ENCODE measurements at places on chromosomes 12 and 14.

DNA sequence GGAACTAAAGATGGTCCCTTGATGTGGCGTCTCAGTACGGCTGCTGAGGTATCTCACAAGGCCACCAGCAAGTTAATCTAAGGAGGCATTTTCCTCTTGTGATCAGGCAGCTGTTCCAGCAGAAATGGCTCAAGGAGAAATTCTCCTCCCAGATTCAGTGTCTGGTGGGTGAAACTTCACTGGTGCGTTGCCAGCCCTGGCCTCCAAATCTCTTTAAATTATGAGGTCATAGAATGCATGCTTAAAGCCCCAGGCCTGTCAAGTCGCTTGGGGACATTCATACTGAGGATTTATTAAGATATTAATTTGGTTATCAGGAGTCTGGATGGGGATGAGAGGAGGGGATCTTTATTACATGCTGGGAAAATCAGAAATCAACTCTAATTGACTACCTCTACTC lies 72.9 kb downstream of the PPP2R5C start:
- no peak for DNase-seq

DNA sequence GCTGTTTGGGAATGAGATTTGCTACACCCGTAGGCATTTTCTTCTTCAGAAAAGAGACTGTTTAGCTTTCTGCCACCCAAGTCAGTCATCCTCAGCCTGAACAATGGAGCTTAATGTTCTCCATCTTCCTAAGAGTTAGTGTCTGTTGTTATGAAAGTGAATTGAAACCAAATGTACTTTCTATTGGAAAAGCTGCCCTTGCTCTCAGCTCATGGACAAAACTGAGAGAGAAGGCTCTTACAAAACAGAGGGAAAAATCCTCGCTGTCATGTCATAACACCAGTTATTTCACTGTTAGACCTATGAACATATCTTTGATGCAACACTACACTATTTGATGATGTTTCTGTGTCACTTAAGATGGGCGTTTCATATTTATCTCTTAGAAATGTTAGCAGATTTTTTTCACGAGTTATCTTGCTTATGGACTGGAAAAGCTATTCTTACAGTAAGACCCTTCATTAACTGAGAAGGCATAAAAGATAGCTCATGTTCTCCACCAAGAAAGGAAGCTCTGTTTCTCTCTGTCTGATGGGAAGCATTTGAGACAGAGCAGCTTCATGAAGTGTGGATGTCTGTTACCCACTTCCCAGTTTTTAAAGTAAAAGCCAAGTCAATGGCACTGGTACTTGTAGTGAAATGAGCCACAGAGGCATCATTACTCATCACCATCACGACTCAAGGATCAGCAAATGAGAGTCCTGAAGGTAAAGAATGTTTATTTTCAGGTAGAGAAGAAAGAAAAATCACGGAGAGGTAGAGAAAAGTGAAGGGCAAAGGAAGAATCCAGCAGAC lies 483.9 kb downstream of the ZFP36L1 start:
- no peak for DNase-seq

- no peak for DNase-seq
Observed at GRCh38 chr12:72095025-72095424, 156.4 kb downstream of the TPH2 start.

GRCh38 chr12:18591473-18591872 lies 146.3 kb downstream of the PLCZ1 start:
- DNase-seq: no peak

DNA sequence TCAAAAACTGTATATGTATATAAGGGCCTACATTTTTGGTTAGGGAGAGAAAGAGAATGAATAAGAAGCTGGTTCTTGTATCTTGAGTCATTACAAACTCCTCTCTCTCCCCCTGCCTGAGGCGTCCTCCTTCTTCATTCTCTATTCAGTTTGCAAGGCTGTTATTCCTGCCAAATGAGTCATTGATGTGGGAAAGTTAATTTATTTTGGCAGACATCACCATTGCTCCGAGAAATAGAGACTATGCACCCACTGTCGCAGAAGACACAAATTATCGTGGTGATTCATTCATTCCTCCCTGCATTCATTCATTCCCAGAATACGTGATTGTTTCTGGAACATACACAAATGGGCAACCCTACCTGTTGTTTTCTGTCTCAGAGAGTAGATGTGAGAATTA lies 112.5 kb upstream of the MED13L start:
- DNase-seq: no peak

GRCh38 chr14:103000291-103000921 lies 56.9 kb downstream of the CDC42BPB start:
- DNase-seq: peak; percentile 85

GRCh38 chr14:84520711-84521338 lies 1009.1 kb upstream of the FLRT2 start:
- DNase-seq: no peak

DNA sequence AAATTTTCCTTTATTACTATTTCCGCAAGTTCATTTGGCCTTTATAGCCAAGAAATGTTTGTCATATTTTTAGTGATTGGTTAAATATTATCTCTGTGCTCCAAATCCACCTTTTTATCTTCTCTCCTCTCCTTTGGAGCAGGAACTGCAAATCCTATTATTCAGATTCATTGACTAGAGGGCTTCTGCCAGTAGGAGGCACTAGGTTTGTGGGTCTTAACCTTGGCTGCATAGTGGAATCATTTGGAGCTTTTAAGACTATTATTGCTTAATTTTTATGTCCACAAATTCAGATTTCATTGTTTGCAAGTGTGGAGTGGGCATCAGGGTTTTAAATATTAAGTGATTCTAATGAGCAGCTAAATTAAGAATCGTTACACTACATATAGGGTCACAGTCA lies 75.3 kb upstream of the SYT10 start:
- DNase-seq: peak; percentile 7

DNA sequence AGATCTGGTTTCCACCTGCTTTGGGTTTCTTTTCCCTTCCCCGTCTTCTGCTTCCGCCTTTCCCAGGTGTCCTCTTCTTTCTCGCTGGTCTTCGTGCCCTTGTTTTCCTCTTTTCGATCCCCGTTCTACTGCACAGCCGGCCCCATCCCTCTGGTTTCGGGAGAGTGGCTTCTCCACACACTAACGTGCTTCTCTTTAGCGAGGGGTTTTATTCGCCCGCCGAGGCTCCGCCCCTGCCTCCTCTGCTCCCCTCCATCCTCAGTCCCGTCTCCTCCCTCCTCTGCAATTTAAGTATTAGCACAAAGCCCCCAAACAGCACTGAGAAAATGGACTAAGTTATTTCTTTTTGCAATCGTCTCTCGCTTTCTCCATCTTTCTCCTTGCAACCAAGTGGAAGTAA lies at the start of gene SLC7A8:
SLC7A8 (minus strand) TSS at position 182 of the 400 bp plus-strand sequence. CDS start 746 bp downstream, outside the sequence.
- DNase-seq: peak; percentile 41

DNA sequence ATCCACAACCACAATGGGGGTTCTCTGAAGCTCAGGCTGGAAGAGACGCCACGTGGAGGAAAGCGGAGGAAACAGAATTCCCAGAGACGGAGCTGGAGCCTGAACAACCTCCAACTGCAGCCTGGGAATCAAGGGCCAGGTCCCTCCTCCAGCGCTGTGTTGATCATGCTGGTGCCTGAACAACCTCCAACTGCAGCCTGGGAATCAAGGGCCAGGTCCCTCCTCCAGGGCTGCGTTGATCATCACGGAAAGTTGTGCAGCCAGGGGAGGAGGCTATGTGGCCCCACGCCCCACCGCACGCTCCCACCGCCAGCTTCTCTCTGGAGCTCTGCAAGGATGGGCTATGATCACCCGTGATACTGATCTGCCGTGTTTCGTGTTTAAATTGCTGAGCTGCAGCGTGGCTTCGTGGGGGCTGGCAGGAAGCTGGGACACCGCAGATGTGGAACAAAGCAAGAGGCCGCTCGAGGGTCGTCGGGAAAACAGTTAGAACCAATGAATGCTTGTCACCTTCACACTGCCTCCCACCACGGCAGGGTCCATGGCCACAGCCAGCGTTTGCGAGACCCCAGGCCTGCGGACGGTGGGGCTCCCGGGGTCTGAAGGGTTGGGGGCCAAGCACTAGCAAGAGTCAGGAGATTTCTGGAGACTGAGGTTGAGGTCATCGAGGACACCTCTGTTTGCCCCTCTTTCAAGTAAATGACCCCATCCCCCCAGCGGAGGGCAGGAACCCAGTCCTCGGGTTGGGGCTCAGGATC lies 51.8 kb upstream of the FBRSL1 start:
- no peak for DNase-seq

DNA sequence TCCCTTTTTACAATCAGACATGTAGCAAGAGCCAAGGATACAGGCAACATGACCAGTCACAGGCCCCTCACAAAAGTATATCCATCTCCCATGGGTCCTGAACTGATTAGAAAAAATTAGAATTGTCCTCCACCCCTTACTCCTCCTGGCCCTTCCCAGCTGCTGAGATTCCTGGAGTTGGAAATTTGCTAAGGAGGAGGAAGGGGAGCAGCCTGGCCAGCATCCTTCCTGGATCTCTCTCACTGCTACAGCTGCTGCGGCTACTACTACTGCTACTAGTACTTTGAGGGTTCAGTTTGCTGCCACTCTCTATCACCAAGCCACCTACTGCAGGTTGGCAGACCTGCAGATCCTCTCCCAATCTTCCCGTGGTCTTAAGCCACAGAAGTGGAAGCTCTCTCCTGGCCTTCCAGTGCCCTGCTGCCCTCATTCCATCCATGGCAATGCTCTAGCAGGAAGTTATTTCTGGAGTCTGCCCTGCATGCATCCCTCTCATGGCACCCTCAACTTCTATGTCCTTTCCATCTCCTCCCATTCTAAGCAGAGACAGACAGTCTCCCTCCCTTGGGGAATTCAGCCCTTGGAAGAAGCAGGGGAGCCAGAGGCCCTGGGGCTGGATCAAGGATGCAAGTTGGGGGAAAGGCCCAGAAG lies 1.0 kb downstream of the ITGA7 start:
- no peak for DNase-seq

DNA sequence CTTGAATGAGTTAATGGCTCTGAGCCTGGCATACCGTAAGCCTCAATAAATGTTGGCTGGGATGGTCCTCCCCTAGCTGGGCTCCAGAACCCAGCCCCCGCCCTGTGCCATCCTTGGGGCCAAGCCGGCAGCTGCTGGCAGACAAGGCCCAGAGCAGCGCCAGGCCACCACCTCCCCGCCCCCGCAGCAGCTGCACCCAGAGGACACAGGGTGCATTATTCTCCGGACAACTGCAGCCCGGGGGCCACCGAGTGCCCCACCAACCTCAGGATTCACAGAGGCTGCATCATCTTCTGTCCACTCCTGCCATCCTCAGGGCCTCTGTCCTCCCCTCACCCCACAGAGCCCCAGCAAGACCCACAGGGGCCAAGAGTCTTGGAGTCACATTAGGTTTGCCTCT lies 92.7 kb downstream of the NCOR2 start:
- DNase-seq: no peak

DNA sequence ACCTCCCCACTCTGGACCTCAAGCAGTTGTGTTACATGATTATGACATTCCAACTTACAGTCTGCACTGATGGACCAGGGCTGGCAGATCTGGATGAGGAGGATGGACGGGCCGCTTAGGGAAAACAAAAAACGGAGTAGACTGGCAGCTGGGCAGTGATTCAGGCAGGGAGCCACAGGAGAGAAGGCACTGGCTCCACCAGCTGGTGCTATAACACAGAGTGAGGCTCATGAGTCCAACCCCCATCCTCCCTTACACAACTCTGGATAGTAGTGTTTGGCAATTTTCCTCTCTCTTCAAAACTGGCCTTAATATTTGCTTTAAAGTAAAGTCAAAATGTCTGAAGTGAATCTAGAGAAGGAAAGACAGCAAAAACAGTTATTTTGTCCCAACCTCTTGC lies 9.7 kb upstream of the RIC8B start:
- peak; percentile 18 for DNase-seq

DNA sequence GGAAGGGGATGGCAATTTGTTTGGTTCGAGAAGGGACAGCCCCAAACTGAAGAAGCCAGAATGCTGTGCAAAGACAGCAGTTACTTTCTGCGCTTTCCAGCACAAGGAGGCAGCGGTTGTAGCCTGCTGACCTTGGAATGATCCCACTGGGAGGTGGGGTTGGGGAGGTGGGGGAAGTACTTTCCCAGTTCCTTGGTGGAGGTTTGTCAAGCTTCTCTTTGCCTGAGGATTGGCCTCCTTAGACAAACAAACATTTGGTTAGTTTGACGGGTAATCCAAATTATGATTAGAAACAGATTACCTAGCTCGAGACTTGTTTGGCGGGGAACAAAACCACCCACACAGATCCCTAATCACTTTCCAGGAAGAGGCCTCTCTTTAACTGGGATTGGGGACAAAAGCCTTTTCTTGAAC lies 79.1 kb upstream of the EGLN3 start:
- DNase-seq: no peak

DNA sequence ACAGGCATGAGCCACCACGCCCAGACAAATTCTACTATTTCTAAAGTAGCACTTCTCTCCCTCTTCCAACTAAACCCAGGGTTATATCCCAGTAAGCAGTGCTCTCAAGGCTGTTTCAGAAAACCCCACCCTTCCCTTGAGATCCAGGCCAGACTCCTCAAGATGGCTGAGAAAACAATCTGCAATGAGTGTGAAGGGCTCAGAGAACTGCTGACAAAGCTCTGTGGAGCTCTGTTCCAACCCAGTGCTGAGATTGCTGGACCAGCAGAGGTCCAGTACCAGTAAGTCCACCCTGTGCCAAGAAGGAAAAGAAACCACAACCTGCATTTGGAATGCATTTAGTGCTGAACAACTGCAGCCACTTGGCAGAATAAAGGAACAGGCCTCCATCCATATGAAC lies 3.7 kb upstream of the IFFO1 start:
- no peak for DNase-seq

DNA sequence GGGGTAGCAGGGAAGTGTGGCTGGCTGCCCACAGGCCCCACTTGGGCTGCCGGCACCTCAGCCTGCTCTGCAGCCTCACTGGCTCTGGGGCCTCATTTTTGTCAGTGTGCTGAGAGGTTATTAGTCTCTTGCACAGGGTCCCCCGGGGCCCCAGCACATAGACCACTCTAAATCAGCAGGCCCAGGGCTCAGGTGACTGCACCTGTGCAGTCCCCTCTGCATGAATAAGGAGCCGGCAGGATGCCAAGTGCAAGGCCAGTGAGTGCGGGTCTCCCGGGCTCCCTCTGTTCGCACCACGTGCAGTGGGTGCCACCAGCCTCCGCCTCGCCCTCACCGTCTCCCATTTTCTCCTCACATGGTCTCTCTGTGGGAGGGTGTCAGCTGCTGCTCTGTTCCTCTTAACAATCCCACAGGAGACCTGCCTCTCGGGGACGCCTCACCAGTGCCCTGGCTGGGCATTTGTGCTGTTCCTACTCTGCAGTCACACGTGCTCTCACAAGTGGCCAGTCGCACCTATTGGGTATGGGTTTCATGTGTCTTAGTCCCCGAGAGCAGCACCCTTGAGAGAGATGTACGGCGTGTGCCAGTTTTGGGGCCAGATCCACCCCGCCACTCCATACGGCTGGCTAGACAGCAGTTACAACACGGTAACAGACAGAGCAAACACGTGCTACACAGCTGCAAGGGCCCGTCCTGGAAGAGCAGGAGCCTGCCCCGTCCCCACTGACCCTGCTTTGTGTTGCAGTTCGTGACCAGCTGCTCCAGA lies 40.4 kb downstream of the MMAB start:
- no peak for DNase-seq

DNA sequence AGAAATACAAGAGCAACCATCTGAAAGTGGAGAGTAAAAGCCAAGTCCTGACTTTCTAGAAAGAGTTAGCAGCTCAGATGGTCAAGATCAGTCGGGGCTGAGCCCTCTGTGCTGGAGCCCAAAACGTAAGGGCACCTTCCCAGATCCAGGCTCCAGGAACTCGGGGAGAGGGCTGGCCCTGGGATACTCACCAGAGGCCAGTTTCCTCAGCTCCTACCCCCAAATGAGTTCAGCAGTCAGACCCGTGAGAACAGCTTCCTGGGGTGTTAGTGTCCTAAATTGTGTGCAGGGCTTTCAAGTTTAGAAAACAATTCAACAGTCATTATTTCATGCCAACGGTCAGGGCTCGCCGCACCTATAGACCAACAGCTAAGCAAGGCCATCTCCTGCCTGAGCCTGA lies 147.6 kb upstream of the FKBP4 start:
- DNase-seq: no peak

- no peak for DNase-seq
Observed at GRCh38 chr12:41365653-41366171, 177.6 kb downstream of the PDZRN4 start.

Measured in hematopoietic multipotent progenitor cell treated with erythropoietin and hydrocortisone succinate and interleukin-3 and kit ligand, for 4 days (in vitro differentiated cells).